ENCODE measurements at places on chromosomes 1 and 21. TPM values are rescaled to one million over a fixed set of nuclear protein-coding genes. Genes with fewer than 3 reads are reported as not detected.

LCE6A gene
- total RNA-seq: not detected

DNA sequence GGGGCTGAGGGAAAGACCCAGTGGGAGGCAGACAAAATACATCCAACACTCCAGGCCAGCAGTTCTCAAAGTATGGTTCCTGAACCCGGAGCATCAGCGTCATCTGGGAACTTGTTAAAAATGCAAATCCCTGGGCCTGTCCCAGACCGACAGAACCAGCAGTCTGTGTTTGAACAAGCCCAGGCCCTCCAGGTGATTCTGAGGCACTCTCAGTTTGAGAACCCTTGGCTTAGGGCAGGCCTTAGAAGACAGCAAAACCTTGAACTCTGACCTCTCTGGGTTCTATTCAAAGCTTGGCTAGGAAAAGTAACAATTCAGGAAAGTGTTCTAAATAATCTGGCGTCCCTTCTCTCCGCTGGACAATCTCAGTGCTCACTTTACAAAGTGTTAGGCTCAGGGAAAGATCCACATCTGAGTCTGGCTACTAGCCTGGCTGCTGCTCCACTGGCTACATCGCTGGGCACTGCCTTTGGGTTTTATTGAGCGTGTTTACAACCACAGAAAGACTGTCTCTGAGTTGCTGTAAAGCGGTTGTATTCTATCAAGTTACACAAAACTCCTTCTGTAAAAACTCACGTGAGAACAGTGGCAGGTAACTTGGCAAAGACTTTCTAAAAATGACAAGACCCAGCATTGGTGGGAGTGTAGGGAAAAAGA lies 166.1 kb downstream of the HIVEP3 start:
- no peak for DNase-seq

C8A gene
- total RNA-seq: not detected

GRCh38 chr1:209513226-209513625 lies 70.3 kb upstream of the CAMK1G start:
- DNase-seq: no peak

- DNase-seq: no peak
Measured at GRCh38 chr1:25255706-25256577, 8.7 kb upstream of the RSRP1 start.

GRCh38 chr21:28410256-28410655 lies 582.4 kb downstream of the LTN1 start:
- no peak for DNase-seq

TLR5 gene
- 3.0 TPM for total RNA-seq

- no peak for DNase-seq
Measured at GRCh38 chr1:98305362-98305761, 356.2 kb upstream of the SNX7 start.

GRCh38 chr1:224506141-224506814 lies 71.7 kb upstream of the WDR26 start:
- DNase-seq: no peak

SCNM1 gene
- total RNA-seq: 22.7 TPM

C1orf141 gene
- total RNA-seq: not detected

DNA sequence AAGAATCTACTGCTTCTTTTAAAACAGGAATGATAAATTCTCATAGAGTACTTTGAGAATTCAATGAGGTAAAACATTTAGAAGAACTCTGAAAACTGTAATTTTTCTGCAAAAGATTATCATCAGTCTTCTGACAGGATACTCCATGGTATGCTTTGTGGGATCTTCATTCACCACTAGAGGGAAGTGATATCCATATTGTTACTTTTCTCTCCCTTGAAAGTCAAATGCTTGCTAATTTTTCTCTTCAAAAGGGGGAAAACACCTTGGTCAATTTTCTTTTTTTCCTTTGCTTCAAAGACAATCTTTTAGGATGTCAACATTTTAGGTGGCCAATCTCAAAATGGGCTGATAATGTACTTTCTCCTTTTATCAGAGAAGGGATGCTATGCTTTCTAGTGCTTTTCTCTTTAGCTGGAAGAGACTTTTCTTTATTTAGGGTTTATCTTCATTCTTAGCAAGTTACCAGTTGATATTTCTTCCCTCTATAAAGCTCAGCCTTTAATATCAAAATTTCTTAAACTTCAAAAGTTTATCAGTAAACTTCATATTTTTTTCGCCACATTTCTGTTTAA lies 95.5 kb downstream of the NEGR1 start:
- DNase-seq: no peak

- DNase-seq: no peak
Measured at GRCh38 chr1:246005067-246005466, 502.0 kb downstream of the SMYD3 start.

TPTE gene
- total RNA-seq: not detected

CELA3B gene
- total RNA-seq: 0.42 TPM

S100A7A gene
- total RNA-seq: not detected

- no peak for DNase-seq
Measured at GRCh38 chr21:36541721-36542139, 61.8 kb upstream of the CLDN14 start.

TACSTD2 gene
- 0.52 TPM for total RNA-seq

DNA sequence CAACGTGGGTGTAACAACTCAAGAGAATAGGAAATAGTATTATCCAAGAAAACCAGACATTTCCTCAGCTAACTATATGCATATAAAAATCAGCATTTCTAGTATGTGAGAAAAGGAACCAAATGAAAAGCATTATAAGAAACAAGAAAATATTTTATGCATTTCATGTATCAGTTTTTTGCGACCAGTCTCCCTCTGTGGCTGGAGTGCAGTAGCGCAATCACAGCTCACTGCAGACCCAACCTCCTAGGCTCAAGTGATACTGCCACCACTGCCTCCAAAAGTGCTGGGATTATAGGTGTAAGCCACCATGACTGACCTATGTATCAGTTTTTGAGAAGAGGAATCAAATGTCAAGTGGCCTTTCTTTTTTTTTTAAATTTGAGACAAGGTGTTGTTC lies 31.0 kb downstream of the SLC16A1 start:
- no peak for DNase-seq

GRCh38 chr1:241235256-241235897 lies 121.6 kb downstream of the RGS7 start:
- no peak for DNase-seq

DNA sequence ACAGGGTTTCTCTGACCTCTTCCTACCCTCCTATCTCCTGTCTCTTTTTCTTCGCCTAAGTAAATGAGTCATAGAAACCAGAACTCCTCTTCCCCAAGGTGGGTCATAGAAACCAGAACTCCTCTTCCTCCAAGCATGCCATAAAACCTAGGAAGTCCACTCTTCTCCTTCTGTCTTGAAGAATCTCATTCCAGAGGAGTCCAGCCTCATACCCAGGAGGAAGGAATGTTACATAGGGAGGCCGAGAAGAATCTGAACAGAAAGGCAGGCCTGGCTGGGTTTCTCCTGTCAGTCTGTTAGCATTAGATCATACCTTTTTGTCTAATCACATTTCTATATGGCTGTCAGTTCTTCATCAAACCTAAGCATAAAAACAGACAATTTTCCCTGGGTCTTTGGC lies 47.5 kb upstream of the WLS start:
- no peak for DNase-seq

TTC39A gene
- 95.2 TPM for total RNA-seq

SH3BGR gene
- 5.1 TPM for total RNA-seq

GRCh38 chr1:207897188-207897587 lies 13.7 kb downstream of the CD34 start:
- DNase-seq: no peak

GRCh38 chr1:55060133-55060999 lies 21.0 kb downstream of the PCSK9 start:
- no peak for DNase-seq

GRCh38 chr1:76351655-76352054 lies 277.1 kb downstream of the ST6GALNAC3 start:
- DNase-seq: no peak

- DNase-seq: no peak
Measured at GRCh38 chr1:23701996-23702395, 10.4 kb downstream of the RPL11 start.

DNA sequence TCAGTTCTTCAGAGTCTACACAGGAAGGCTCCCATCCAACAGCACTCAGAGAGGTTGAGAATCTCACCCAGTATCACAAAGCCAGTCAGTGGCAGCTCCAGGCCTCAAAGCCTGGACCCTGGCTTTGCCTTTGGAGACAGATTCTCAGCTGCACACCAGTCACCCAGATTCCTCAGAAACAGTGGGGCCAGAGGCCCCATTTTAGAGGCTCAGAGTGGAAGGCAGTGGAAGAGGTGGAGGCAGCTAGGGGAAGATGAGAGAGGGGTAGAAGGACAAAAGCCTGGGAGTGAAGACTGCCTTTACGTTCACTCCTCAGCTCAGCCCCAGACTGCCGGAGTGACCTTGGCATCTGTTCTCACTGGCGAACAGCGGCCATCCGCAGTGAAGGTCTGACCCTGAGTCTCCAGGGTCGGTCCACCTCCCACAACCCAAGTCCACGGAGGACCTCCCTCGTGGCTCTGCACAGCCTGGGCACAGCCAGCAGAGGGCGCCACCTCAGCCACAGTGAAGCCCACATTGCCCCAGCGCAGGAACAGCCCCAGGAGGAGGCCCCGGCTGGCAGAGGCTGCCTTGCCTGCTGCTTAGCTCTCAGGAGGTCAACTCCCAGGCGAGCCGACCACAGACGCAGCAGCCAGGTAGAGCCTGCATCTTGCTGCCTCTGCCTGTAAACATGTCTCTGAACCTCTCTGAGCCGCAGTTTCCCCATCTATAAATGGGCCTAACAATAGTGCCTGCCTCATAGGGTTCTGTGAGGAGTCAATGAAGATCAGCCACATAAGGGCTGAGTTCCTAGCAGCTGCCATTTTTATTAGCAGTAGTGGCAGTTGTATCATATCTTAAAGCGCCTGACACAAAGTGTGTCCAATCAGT lies 5.9 kb upstream of the FNDC5 start:
- peak; percentile 68 for DNase-seq

HUNK gene
- 13.0 TPM for total RNA-seq

GRCh38 chr1:192256674-192257334 lies 60.0 kb upstream of the RGS21 start:
- no peak for DNase-seq

- no peak for DNase-seq
Measured at GRCh38 chr1:66339944-66340343, 194.0 kb upstream of the SGIP1 start.

All from colonic mucosa (tissue), 4 donors.